HFFc6 (cell line): ENCODE measurements at places on chromosomes 16 and 17.

- DNase-seq = no peak
Measured at GRCh38 chr16:11793840-11794239, 3.2 kb downstream of the ZC3H7A start.

- DNase-seq = no peak
Measured at GRCh38 chr17:32239456-32239855, 26.2 kb upstream of the RHBDL3 start.

DNA sequence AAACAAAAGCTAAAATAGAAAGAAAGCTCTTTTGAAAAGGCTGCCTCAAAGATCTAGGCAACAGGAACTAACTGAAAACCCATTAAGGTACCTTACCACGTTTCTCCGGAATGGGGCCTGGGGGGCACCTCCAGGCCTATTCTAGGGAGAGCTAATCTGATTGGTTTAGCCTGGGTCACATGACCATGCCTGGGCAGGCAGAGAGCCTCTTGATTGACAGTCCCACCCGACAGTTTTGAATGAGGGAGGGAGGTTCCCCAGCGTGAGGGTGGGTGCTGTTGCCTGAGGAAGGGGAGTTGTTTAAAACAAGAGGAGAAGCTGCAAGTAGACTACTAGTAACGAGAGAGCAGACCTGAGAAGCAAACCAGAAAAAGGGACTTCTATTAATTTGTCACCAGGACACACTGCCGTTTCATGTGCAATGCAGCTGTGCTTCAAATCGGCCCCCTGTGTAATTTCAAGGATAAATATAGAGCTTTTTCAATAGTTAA lies 143.4 kb upstream of the HS3ST2 start:
- no peak for DNase-seq

GRCh38 chr16:23679986-23680336 lies 1.3 kb downstream of the PLK1 start:
- DNase-seq = no peak

GRCh38 chr16:79093554-79093967 lies 507.0 kb downstream of the MAF start:
- DNase-seq = no peak

- no peak for DNase-seq
Measured at GRCh38 chr16:66520406-66521170, 29.3 kb downstream of the TK2 start.

DNA sequence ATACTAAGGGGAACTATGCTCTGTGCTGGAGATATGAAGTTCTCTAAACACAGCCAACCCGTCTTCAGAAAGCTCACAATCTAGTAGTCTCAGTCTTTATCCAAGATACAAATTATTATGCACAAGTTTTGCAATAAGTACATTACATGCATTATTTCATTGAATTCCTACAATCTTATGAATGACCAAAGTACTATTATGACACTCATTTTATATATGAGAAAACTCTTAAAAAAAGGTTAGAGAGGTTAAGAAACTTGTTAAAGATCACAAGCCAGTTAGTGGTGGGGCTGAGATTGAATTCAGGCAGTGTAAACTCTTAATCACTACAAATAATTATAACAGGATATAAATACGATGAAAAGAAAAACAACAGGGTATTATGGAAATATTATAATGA lies 4.7 kb upstream of the BRIP1 start:
- DNase-seq = no peak

GRCh38 chr17:53721101-53721500 lies 101.6 kb upstream of the KIF2B start:
- no peak for DNase-seq

DNA sequence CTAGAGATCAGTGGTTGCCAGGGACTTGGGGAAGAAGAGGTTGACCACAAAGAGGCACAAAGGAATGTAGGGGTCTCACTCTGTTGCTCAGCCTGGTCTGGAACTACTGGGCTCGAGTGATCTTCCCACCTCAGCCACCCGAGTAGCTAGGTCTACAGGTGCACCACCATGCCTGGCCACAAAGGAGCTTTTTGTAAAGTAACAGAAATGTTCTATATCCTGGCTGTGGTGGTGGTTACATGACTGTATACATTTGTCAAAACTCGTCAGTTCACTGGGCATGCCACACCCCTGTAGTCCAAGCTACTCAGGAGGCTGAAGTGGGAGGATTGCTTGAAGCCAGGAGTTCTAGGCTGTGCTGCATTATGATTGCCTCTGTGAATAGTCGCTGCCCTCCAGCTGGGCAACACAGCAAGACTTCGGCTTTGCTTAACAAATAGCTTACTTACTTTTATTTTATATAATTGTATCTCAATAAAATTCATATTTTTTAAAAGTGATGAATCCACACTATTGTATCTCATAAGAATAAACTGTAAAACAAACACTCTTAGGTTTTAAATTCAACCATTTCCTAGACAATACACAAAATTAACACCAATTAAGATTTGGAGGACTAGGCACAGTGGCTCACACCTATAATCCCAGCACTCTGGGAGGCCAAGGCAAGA lies 5.0 kb downstream of the SKA2 start:
- DNase-seq = no peak

DNA sequence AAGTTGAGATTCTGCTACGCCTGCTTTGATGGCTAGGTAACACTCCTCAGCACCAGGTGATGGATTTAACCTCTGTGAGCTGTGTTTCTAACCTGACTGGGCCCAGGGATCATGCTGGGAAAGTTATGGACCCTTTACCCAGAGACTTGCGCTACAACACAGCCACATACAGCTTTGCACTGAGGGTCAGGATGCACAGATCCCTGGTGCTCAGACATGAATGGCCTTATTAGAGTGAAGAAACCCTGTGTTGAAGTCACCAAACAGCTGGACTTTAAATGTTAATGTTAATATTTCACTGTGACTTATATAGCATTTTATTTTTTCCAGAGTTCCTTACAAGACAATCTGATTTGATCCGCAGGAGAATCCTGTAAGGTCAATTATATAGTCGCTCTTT lies 114.3 kb downstream of the MSI2 start:
- no peak for DNase-seq

DNA sequence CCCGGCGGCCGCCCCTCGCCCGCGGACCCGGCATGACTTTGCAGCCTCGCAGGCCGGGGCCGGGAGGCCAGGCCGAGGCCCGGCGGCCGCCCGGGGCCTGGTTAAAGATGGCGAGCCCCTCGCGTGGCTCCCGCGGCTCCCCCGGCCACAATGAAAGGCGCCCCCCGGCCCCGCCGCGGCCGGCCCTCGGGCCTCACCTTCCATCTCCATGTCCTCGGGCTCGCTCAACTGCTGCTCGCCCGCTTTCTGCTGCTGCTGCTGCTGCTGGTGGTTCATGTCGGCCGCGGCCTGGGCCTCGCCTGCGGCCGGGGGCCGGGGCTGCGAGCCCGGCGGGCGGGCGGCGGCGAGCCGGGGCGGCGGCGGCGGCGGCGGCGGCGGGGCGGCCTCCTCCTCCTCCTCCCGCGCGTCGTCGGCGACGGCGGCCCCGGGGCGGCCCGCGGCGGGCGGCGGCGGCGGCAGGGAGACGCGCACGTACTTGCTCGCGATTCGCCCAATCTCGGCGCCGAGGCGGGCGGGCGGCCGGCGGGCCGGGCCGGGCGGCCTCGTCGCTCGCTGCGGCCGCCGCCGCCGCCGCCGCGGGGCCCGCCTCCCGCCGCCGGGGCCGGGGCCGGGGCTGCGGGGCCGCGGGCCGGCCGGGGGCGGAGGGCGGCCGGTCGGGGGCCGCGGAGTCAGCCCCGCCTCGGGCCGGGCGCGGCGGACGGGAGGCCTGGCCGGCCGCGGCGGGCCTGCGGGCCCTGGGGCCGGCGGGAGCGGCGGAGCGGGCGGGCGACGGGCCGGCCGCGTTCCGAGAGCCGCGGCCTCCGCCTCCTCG lies 491 bp downstream of the USP7 start:
- no peak for DNase-seq

DNA sequence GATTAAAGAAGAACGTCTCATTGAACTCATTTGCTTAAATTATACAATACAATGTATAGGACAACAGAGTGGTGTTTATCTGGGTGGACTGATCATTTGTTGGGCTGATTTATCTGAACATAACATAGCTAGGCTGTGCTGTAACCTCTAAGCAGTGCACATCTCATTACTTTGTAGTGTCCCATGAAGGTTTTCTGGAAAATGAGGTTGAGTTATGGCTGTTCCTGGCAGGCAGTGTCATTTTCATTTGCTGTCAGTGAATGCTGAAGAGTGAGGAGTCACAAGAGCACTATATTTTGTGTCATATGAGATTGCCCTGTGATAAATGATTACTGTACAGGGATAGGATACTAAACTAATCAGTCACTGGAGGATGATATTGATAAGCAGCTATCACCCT lies 340.2 kb downstream of the HS3ST3B1 start:
- DNase-seq = no peak

DNA sequence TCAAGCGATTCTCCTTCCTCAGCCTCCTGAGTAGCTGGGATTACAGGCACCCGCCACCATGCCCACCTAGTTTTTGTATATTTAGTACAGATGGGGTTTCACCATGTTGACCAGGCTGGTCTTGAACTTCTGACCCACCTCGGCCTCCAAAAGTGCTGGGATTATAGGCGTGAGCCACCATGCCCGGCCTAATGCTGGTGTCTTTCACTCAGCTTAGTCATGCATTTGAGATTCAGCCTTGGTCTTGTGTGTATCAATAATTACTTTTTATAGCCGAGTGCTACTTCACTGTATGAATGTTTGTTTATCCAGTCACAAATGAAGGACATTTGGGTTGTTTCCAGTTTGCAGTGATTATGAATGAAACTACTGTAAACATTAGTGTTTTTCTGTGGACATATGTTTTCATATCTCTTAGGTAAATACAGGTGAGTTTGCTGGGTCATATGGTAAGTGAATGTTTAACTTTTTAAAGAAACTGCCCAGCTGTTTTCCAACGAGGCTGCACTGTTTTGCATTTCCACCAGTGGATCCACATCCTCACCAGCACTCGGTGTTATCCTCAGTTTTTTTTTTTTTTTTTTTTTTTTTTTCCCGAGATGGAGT lies 11.0 kb upstream of the PLCG2 start:
- no peak for DNase-seq

DNA sequence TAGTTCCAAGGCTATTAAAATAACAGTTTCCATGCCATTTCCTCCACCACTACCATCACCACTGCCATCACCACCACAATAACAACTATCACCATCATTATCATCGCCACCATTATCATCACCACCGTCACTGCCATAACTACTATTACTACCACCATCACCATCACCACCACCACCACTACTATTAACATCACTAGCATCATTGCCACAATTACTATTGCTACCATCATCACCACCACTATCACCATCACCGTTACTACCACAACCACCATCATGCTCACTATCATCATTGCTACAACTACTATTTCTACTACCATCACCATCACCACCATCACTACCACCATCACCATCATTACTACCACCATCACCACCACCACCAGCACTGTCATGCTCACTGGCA lies 185.9 kb upstream of the MAF start:
- no peak for DNase-seq

DNA sequence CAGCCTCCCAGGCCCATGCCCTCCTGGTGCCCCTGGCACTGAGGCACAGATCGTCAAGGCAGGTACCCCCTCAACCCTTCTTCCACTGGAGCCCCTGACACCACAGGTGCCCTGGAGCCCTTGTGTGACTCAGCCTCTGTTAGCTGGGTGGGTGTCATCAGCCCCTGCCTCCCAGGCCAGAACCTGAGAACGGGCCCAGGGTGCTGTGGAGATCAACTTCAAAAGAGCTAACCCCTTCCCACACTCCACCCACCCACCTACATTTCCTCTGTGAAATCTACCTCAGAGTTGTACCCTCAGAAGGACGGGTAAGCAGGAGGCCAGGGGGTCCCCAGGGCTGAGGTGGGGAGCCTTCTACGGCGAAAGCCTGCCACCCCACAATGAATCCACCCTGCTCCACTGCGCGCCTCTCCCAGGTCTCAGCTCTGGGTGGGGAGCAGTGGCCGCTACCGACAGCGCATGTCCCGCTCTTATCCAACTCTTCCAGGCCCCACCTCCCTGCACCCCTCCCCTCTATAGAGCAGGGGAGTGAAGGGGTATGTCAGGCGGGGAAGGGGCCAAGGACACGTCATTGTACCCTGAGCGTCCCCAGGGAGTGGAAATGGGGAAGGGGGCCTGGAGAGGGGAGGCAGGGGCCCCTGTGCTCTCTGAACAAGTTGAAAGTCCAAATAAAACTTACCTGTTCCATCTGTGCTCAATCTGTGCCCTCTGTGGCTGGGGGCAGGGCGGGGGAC lies 17.6 kb downstream of the TBKBP1 start:
- DNase-seq = no peak

DNA sequence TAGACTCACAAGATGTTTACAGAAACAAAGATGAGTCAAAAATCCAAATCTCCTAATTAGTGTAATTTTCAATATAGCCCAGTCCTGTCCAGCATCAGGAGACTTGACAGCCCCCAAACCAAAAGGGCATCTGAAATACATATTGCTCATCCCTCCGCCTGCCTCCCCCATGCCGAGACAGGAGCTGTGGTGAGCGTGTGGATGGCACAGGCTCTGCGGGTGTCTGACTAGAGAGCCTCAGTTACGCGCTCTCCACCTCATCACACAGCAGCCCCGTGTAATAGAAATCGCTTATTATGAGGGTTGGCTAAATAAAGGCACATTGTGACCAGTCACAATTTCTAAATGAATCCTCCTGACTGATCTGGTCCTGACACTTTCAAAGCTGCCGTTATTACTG lies 43.1 kb upstream of the CBLN1 start:
- no peak for DNase-seq

GRCh38 chr16:80968386-80969113 lies 38.1 kb downstream of the CMC2 start:
- peak; percentile 53 for DNase-seq

- no peak for DNase-seq
Measured at GRCh38 chr17:5042157-5043022, 7.2 kb upstream of the SLC52A1 start.

GRCh38 chr17:81193470-81194224 lies 27.6 kb upstream of the AATK start:
- no peak for DNase-seq

GRCh38 chr16:87474566-87474996 lies 18.2 kb downstream of the ZCCHC14 start:
- no peak for DNase-seq

DNA sequence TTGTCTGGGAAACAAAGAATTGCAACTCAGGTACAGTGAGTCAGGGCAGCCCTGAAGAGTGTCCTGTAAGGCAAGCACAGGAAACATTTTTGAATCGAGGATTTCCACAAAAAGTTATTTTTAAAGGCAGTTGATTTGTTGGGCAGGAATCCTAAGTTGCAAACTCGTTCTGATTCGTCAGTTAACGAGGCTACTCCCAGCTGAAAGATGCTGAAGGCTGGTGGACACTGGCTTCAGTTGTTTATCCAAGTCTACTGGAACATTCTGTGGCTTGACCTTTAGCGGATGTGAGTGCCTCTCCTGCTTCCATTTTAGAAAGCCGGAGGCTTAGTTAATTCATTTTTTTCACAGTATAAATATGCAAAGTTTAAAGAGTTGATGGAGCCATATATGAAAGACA lies 84.2 kb downstream of the KCNJ12 start:
- DNase-seq = peak; percentile 22
